Stimulated activated CD8-positive, alpha-beta memory T cell treated with anti-CD3 and anti-CD28 coated beads, Interleukin-2, amount 100 ng/mL, for 48 hours (primary cell): ENCODE measurements at places on chromosomes 2 and 18.

- peak; percentile 57 for DNase-seq
Observed at GRCh38 chr18:2971741-2972552, 41.0 kb downstream of the LPIN2 start.

GRCh38 chr2:236964291-236964690 lies 121.4 kb upstream of the COPS8 start:
- DNase-seq = no peak

DNA sequence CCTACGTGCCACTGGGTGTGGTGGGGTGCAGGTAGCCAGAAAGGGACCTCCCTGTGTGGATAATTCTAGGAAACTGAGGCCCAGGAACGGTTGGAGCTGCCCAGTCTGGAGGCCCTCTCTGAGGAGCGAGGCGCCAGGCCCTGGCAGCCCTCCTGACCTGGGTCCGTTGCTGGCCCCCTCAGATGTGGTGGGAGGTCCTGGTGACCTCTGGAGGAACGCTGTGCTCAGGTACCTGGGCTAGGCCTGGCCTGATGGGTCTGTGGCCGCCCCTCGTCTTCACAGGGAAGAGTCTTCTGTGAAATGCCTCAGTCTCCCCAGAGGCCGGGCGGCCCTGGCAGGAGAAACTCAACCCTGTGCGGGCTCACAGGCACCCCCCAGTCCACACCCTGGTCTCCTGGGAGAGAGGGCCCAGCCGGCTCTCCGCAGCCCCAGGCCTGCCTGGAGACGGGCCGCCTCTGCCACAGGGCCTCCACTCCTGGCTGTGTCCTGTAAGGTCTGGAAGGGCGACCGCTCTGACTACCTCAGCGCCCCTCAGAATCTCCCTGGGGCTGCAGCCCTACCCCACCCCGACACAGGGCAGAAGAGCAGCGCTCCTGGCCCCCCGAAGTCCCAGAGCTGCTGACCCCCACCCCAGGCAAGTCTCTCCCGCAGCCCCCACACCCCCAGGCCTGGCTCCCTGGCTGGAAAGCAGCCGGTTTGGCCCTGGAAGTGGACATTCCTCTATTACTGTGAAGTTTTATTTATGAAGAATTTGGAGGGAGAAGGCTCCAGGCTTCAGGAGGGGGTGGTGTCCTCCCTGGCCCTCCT lies 3.7 kb downstream of the B3GNT7 start:
- no peak for DNase-seq

- no peak for DNase-seq
Observed at GRCh38 chr2:54755641-54756326, 32.3 kb downstream of the EML6 start.

GRCh38 chr2:66236816-66237802 lies 197.8 kb upstream of the MEIS1 start:
- DNase-seq = no peak

- no peak for DNase-seq
Observed at GRCh38 chr2:169159686-169160085, 90.3 kb downstream of the DHRS9 start.

DNA sequence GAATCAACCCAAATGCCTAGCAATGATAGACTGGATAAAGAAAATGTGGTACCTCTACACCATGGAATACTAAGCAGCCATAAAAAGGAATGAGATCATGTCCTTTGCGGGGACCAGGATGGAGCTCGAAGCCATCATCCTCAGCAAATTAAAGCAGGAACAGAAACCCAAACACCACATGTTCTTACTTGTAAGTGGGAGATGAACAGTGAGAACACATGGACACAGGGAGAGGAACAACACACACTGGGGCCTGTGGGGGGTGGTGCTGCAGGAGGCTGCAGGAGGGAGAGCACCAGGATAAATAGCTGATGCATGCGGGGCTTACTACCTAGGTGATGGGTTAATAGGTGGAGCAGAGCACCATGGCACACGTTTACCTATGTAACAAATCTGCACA lies 8.4 kb upstream of the PID1 start:
- DNase-seq = no peak

DNA sequence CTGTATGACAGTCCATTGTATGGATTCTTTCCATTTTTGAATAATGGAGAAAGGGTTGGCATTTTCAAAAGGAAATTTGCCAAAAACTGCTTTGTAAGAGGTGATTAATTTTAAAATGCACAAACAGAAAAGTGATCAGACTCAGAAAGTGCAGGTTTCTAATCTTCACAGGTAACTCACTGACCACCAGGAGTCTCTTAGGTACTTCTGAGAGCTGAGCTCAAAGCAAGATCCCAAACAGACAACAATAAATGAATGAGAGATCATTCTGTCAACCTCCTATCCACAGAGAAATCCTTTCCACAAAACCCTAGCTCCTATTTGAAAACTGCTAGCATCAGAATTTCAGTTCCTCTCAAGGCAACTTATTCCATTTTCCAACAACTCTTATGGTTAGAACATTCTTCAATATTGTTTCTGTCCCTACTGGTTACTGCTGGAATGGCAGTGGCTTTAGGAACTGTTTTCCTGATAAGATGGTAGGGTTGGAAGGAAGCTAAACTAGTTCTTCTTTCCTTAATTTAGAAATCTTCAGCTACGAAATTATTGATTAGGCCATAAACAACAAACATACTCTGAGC lies 20.6 kb upstream of the HAAO start:
- no peak for DNase-seq

DNA sequence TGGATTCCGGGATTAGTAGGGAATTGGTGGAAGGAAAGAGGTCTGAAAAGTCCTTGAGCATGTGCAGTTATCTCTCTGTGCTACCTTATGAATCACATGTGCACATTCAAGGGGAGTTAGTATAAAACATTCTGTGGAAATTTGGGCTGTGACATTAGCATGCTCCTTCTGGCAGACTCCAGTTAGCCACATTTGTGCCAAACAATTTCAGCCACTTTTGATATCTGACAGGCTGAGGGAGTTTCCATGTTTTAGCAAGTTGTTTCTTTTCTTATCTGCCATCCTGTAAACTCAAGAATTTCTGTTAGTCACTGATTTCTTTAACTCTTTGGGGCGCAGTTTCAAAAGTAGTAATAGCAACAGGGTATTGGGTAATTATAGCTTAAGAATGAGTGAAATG lies 28.3 kb upstream of the GYPC start:
- DNase-seq = no peak

- no peak for DNase-seq
Observed at GRCh38 chr2:234945339-234945873, 6.4 kb upstream of the SH3BP4 start.

DNA sequence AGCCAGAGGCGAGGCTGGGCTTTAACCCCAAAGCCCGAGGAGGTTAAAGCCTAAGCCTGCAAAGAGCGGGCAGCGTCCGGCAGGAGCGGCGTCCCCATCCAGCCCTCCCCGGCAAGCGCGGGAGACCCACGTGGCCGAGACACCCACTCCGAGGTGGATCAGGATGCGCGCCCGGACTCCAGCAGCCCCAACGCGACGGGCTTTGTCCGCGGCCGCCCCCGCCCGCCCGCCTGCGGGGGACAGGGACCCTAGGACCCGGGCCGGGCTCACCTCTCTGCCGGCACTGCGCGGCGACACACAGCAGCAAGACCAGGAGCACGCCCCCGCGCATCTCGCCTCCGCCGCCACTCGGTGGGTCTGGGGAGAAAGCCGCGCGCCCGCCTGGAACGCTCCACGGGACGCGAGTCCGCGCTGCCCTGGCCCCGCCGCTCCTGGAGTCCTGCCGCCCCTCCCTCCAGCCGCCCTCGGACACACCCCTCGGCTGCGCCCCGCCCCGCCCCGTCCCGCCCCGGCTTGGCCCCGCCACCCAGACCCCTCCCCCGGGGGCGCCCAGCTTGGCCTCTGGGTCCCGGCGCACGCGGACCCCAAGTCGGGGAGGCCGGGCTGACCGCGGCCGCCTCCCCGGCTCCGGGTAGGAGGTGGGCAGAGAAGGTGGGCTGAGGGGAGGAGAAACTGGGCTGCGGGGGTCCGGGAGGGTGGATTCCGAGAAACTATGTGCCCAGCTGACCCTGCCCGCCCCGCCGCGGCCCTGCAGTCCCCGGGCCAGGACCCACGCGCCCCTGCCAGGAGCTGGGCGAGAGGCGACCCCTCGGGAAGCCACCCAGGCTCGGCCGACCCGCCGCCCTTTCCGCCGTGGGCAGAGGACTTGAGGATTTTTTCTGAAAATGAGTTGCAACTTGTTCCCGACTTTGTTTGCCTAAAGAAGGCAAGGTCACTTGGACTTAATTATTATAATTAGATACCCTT lies at the start of gene LAMA1:
Gene LAMA1, minus strand, starts transcription at position 408 of the 966 bp plus-strand sequence. Its CDS starts 77 bp downstream, at position 331.
- DNase-seq = no peak

DNA sequence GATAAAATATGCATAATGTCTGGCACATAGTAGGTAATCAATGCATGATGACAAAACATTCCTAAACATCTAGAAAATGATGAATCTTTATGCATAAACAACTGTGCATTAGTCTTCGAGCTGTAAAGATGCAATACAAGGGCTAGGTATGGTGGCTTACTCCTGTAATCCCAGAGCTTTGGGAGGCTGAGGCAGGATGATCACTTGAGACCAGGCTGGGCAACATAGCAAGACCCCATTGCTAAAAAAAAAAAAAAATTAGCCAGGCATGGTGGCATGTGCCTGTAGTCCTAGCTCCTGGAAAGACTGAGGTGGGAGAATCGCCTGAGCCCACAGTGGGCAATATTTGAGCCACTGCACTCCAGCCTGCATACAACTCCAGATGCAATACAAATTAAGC lies 5.3 kb downstream of the TET3 start:
- DNase-seq = no peak

GRCh38 chr2:179569831-179570233 lies 291.6 kb downstream of the ZNF385B start:
- DNase-seq = no peak

- no peak for DNase-seq
Observed at GRCh38 chr18:35061336-35061735, 20.1 kb downstream of the MAPRE2 start.

GRCh38 chr2:108629417-108629816 lies 89.9 kb upstream of the RANBP2 start:
- DNase-seq = no peak

GRCh38 chr2:200095436-200095835 lies 140.1 kb downstream of the MAIP1 start:
- no peak for DNase-seq

DNA sequence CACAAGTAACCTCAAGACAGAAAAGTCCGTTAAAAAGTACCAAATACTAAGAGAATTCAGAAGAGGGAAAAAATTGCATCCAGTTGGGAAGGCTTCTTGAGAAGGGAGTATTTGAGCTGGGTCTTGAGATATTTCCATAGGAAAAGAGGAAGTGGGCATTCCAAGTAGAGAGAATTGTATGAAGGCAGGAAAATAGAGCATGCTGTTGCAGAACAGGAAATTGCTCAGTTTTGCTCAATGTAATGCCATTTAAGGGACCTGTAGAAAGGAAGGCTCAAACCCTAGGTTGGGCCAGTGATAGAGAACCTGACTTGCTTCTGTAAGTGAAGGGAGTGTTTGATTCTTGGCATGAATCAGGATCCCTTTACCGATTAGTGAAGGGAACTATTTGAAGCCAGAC lies 1.0 kb upstream of the ZC3H8 start:
- no peak for DNase-seq

GRCh38 chr2:235978022-235978421 lies 190.2 kb downstream of the GBX2 start:
- DNase-seq = no peak

- DNase-seq = no peak
Observed at GRCh38 chr2:67904966-67905365, 157.8 kb downstream of the C1D start.

DNA sequence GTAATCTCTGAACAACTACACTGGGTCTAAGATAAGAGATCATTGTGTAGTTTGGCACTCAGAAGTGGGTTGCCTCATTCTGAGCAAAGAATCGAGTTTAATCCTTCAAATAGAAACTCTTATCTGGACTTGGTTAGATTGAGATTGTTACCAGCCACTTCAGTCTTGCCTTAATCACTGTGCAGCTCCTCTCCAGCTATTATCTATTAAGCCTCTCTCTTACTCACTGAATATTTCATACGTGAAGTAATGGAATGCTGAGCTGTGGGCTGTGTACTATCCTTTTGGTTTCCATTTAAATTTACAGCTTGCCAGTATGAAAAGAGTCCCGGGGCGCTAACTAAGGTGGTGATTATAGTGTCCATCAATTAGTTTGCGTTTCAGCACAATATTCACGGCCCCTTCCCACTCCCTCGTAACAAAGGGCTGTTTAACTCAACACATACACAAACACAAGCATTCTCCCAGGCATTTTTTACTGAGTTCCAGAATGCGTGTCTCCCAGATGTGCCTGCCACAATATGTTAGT lies 65.7 kb upstream of the NCKAP5 start:
- DNase-seq = no peak

- no peak for DNase-seq
Observed at GRCh38 chr2:126300348-126300747, 355.6 kb upstream of the GYPC start.

DNA sequence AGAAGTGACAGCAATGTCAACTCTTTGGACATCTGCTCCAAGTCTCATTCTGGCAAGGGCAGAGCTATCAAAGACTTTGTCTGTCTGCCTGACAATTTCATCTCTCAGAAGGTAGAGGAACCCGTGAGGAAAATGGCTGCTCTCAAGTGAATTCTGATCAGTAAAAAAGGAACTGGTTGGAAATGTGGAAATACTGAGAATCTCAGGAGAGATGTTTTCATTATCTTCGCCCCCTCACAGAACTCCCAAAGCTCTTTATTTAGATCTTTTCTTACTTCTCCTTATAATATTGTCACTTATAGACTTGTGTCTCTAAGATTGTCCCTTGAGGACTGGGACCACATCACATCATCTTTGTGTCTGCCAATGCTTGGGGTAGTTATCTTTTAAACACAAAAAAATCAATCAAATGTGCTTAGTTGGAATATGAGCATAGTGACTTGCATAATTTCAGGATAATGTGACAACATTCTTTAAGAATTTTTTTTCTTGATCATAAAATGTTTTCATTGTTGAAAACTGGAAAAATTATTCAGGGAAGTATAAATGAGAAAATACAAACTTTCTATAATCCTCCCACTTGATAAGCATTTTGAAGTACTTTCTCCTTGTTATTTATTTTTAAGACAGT lies 68.2 kb upstream of the ITGB6 start:
- DNase-seq = no peak

DNA sequence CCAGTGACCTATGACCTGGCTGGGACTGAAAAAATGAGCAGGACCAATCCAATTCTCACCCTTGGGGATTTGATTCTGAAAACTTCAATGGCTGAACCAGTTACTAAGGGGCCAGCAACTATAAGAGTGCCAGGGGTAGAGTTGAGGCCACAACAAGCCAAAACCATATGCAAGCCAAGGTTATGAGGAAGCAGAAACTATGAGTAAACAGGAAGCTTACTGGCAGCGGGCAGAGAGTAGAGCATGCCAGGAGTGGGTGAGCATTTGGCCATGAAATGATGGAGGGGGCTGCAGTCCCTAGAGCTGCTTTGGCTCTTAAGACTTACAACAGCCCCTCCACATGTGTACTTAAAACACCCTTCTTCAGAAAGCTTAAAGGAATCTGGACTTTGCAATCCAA lies 82.4 kb downstream of the RBMS1 start:
- peak; percentile 17 for DNase-seq

- DNase-seq = no peak
Observed at GRCh38 chr2:52416340-52416739, 1351.3 kb upstream of the CHAC2 start.
